ENCODE measurements at places on chromosomes 3 and 15.

DNA sequence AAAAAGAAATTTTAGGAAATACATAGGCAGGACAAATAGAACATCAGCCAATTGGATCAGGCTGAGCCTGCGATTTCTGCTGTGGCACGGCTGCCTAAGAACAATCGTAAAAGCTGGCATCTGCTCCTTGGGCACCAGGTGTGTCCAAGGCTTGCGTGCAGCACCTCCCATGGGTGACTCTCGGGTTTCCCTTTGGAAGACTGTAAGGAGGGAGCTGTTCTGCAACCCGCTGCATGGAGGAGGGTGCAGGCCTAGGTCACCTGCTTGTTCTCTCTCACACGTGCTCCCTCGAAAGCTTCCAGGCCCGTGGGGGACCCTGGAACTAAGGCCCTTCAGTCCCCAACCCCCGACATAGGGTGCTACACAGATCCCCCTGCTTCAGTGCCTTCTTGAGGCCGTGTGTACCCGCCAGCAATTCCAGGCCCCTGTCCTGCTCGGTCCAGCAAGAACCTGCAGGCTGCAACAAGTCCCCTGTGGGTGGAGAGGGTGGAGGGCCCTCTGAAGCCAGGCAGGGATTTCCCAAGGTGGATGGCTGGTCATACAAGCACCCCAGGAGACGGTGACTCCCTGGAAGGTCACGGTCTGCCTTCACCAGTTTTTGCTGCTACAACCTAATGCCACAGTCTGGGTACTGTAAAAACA, 3.4 kb downstream of the GP9 start:
- no peak for DNase-seq

DNA sequence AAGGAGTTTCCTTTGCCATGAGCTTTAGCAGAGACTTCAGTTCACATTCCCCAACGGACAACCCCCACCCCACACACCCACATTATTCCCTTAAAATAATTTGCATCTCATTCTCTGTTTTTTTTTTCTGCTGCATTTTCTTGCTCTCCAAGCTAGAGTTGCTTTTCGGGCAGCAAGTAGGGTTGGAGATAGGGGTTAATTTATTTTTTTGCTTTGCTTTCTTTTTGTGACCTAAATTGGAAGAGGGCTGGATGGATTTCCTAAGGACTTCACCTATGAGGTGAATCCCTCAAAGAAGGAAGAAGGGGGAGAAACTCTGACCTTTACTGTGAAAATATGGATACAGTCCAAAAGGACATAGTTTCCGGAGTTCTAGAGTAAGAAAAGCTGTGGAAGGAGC, 6.6 kb downstream of the SOX2 start:
- no peak for DNase-seq

DNA sequence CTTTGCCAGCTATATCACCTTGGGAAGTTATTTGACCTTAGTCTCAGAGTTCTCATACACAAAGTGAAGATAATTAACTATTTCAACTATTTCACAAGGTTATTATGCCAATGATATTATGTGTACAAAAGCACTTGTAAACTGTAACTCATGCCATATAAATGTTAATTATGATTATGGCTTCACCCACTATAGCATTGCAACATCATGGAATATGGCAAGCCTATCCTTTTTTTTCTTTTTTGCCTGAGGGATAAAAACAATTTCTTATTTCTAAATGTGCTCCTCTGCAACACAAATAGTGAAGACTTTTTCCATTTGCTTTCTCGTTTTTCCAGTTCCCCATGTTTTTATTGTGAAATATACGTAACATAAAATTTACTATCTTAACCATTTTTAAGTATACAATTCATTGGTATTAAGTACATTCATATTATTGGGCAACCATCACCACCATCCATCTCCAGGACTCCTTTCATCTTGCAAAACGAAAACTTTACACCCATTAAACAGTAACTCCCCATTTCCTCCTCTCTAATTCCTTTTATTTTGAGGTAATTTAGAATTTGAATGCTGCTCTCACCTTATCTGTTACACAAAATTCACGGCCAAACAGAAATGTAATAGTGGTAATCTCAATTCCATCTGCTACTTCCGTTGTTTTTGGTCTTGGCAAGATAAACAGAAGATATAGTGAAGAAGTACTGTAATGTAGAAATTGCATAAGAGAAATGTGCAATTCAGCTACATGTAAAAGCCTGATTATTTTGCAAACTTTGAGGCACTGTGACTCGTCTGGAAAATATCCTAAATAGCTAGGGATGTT, 46.3 kb downstream of the NANOGP8 start:
- DNase-seq: peak; percentile 82

DNA sequence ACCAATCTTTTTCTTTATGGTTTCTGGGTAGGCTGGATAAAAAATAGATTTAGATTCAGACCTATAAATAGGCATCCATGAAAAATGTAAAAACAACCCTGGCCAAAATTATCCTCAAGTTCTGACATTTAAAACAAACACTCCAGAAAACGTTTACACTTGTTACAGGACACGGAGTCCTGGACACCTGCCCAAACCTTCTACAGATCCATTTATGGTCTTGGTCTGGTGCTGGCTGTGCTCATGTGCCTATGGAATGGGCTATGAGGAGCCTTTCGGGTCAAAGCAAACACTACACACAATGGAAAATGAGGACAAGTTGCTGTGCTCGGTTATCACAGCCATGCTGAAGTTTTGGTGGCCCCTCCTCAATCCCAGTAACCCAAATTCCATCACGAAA, 108.1 kb downstream of the PDZRN3 start:
- DNase-seq: no peak

DNA sequence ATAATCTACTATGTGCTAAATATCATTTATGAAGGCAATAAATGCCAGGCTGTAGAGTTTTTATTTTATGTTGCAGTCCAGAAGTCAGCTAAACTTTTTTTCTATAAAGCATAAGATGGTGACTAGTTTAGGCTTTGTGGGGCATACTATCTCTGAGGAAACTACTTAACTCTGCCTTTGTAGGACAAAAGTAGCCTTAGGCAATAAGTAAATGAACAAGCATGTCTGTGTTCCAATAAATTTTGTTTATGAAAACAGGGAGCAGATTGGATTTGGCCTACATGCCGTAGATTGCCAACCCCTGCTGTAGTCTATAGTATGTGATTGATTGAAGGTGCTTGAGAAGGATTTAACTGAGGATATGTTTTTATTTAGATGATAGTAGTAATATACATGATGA, 502.5 kb upstream of the NAALADL2 start:
- no peak for DNase-seq

DNA sequence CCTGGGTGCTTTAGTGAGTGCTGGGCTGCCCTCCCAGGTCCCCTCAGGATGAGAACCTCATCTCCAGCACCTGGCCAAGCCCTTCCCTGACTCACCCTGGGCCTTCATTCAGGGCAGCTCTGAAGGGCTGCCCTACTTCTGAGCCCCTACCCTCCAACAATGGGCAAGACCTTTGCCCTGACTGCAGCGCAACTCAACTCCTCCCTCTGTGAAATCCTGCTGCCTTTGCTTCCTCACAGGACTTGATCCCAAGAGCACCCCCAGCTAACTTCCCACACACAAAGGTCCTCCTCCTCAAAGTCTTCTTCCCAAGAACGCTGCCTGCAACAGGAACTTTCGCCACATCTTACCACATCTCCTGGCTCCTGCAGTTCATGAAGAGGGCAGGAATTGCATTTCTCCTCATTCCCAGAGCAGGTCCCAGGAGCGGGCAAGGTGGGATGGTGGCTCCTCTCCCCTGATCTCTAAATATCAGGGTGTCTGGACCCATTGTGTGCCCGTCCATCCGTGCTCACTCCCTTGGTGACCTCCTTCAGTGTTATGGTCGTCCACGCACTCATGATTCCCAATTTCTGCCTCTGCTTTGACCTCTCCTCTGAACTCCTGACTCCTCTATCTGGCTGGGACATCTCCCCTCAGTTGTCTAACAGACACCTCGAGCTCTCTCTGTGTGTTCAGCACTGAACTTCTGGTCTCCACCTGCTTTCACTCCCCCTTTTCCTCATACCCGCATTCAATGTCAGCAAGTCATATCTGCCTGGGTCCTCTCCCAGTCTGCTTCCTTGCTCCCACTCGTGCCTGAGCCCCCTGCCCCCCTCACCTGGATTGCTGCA, 4.5 kb upstream of the SSUH2 start:
- DNase-seq: no peak

GRCh38 chr3:12752809-12753208, 6.2 kb downstream of the TMEM40 start:
- peak; percentile 28 for DNase-seq

GRCh38 chr3:65786890-65787289, 251.8 kb downstream of the MAGI1 start:
- DNase-seq: peak; percentile 15

- no peak for DNase-seq
Observed at GRCh38 chr3:197292648-197293047, 5.8 kb downstream of the DLG1 start.

GRCh38 chr3:38650248-38650951, 913 bp upstream of the SCN5A start:
- no peak for DNase-seq

DNA sequence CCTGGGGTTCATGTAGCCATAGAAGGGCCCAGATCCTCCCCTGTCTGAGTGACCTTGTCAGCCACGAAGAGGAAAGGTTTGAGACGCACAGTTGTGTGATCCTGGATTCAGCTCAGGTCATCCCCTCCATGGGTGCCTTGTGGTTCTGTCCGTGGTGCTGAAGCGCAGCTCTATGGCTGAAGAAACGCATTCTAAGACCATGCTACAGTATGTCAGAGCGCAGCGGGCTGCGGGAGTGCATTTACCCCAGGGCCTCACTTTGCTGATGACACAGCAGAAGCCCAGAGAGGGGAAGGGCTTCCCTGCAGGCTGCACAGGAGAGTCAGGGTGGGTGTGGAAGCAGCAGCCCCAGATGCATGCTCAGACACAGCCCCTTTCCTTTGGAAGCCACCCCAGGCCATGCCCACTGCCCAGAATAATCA, 68.8 kb upstream of the IQSEC1 start:
- peak; percentile 23 for DNase-seq

DNA sequence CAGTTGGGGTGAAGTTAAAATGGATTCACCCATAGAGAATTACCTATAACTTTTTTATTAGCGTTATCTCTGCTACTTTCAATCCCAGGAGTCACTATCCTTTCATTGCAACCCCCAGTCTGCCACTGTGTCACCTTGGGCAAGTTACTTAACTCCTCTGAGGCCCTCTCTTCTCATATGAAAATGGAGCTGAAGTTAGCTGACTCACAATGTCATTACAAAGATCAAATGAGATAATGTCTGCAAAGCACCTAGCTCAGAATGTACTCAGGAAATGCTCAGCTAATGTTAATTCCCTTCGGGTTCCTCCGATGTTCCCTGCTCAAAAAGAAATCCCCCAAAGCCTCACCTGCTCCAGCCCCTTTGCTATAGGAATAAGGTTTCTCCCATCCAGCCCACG, 50.0 kb downstream of the TRIM42 start:
- DNase-seq: no peak

GRCh38 chr15:42151736-42152135, 4.7 kb downstream of the PLA2G4F start:
- no peak for DNase-seq

- peak; percentile 87 for DNase-seq
Observed at GRCh38 chr3:186815435-186815834, 9.2 kb upstream of the RFC4 start.

GRCh38 chr3:67018105-67018788, 20.1 kb downstream of the KBTBD8 start:
- peak; percentile 8 for DNase-seq

GRCh38 chr15:59999612-60000112, 4.4 kb upstream of the FOXB1 start:
- DNase-seq: no peak

GRCh38 chr15:97383516-97383915, 577.0 kb upstream of the ARRDC4 start:
- no peak for DNase-seq

DNA sequence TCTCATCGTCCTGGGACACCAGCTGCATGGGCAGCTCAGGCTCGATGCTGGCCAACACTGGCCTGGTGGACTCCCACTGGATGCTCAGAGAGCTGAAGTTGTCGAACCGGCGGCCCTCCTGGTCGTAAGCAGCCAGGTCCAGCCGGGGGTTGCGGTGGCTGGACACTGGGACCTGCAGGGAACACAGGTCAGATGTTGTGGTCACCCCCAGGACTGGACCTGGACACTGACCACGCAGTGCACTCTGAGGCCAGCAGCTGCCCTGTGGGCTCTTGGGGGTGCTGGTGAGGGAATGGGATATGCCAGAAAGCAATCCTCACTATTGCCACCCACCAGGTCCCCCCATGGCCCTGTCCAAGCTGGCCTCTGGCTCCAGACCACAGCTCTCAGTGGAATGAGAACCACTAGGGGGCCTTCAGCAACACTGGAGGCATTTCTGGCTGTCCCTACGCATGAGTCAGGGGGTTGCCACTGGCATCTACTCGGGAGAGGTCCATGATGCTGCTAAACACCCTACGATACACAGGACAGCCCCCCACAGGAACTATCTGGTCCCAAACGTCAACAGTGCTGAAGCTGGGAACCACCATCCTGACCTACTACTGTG, 66.1 kb downstream of the NUP210 start:
- DNase-seq: peak; percentile 13

DNA sequence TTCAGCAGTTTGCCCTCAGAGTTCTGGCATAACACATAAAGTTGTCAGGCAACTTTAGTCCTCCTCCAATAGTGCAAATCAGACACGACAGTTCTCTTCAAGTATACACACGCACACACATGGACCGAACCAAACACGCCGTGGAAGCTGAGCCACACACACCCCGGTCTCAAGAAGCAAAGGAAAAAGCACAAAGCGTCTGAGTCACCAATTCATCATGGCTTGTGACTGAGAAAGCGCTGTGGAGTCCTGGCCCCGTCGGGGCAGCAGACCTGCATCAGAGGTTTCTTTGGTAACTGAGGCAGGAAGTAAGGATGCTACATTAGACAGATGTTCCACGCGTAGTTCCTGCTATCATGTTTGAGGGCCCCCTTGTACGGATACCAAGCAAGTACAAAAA, 85.7 kb downstream of the VGLL4 start:
- DNase-seq: peak; percentile 83

GRCh38 chr15:25737218-25737643, 125.9 kb downstream of the ATP10A start:
- peak; percentile 11 for DNase-seq

DNA sequence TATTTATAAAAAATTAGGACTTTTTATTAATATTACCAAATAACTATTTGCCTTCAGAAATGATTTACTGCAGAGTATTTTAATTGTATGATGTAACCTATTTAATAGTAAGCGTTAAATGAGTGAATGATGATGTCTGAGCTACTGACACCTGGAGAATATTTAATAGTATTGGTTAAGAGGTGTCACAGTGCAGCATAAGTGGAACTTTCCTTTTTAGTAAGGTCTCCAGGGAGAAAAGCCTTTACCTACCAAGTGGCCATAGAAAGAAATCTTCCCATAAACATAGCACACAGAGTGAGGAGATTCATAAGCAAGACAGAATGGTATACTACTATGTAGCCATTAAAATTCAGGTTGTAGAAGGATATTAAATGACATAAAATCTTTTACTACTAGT, 441.7 kb downstream of the TBL1XR1 start:
- DNase-seq: no peak
